BJ (cell line): ENCODE measurements at places on chromosomes 5 and 9.

DNA sequence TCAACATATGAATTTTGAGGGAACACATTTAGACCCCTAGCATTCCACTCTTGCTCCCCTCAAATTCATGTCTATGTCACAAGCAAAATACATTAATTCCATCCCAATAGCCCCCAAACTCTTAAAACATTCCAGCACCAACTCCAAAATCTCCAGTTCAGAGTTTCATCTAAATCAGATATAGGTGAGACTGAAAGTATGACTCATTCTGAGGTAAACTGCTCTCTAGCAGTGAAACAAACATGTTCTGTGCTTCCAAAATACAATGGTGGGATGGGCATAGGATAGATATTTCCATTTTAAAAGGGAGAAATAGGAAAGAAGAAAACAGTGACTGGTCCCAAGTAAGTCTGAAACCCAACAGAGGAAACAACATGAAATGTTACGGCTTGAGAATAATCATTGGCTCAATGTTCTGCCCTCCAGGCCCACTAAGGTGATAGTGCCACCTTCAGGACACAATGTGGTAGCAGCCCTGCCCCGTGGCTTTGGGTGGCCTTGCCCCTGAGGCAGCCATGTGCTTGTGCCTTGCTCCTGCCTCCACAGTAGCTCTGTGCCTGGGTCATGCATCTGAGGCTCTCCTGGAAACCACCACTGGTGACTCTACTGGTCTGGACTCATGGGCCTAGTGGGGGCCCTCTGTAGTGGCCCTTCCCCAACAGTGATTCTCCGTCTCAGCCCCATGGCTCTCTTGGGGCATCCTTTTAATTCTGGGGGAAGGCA, 36.4 kb upstream of the IPPK start:
- no peak for DNase-seq

DNA sequence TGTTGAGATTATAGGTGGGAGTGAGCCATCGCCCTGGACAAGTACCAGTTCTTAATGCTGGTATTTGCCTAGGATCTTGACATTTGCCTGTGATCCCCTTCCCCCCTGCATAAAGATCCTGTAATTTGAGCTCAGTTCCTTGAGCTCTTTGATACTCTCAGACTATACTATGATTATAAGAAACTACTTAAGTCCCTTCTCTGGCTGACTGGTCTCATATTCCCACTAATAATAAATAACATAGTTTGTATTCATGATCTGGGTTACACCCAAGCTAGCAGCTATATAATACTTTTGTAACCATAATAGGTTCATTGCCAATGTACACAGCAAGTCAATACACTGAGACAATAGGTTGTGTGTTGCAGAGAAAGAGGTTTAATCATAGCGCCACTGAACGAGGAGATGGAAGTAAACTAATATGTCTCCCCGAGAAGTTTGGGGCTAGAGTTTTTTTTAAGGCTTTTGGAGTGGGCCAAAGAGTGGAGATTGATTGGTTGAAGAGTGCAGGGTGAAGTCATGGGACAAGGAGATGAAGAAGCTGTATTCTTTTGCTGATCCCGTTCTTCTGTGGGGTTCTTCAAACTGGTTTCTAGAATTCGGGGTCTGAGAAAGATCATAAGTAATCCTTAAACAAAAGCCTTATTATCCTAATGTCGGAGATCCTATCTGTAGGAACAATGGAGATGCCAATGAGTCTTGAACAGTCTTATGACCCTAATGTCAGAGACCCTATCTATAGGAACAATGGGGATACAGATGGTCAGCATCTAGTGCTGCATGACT, 20.7 kb upstream of the SHOC1 start:
- no peak for DNase-seq

- DNase-seq, result no peak
Observed at GRCh38 chr9:95128177-95128524, 189.4 kb downstream of the FANCC start.

DNA sequence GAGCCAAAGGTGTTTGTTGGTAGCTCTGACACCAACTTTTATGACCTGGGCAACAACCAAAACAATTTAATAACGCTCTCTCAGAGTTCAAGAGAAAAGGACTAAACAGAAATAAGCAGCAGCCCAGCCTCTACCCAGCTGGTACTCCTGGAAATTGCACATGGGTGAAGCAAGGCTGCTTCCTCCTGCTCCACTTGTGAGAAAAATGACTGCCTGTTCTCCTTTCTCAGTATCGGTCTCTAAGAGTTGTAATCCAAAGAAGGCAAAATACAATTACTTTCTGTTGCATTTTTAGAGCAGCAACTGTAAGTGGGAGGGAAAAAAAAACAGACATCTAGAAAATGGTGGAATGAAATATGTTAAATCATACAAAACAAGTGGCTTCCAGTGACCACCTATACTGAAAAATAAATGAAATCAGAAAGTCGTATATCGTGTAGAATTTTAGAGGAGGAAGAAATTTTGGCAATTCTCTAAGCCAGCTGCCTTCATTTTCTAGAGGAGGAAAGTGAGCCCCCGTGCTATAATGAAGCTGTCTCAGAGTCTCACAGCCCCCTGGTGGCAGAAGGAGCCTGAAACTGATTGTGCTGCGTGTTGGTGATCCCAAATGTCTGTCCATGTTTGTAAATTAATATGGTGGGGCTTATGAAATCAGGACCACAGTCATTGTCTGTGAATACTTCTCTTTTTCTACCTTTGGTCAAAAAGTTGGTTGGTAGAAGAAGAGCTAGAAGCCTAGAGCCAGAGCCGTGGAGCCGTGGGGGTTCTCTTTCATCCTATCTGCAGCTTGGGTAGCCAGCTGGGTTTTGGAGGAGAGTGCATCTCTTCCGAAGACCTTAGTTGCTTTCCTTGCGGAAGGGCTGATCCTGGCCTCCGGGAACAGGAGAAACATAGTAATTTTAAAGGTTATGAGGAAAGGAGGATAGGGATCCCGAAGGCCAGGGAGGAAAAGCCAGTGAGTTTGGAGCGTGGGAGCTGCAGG, 139.9 kb downstream of the PIP5K1B start:
- no peak for DNase-seq

GRCh38 chr5:55027595-55027994, 3.5 kb downstream of the GZMK start:
- no peak for DNase-seq

- DNase-seq, result no peak
Observed at GRCh38 chr5:79982136-79982535, 8.9 kb downstream of the MTX3 start.

DNA sequence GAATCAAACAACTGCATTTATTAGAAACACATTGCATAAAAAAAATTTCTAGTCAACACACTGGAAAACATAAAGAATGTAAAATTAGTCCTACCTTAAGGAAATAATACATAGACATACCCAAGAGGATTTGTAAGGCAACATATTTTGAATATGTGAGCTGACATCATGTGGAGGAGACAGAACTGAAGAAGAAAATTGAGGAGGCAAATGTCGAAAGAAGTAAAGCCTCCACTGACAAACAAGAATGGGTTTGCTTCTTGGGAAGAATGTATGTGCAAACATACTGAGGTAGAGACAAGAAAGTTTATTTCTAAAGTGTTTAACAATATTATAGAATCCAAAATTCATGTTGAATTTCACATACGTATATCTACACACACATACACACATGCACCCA, 363.0 kb upstream of the PDE4D start:
- DNase-seq, result no peak

DNA sequence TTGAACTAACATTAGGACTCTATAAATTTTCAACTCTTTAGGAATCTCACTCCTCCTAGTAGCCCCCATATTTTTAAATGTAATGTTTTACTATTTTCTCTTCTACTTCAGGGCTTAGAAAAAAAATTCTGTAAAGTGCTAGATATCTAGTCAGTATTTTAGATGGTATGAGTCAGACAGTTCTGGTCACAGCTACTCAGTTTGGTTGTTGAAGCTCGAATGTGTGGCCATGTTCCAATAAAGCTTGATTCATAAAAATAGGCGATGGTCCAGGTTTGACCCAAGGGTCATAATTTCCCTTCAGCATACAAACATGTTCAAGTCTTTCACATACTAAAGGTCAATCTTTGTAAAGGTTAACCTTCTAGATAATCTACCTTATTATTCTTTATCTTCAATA, 566.0 kb upstream of the CDH18 start:
- DNase-seq, result no peak

GRCh38 chr5:108541836-108542235, 159.9 kb upstream of the FBXL17 start:
- no peak for DNase-seq

DNA sequence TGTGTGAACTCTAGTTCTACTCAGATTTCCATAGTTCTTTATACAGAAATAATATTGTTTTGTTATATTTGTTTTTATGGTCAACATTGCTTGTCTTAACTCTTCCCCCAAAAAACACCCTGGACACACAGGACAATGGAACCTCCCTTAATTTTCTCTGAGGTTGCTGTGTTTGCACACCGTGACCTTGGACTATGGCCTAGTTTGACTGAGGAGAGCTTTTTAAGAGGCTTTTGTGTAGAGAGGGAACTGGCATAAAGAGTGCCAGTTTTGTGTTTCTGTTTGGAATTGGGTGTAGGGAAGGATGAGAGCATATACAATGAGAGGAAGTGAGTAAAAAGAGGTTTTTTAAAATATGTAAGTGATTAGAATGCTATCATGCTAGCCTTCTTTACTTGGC, 101.1 kb upstream of the MEF2C start:
- DNase-seq, result no peak

- DNase-seq, result no peak
Observed at GRCh38 chr9:72297516-72297915, 67.5 kb downstream of the ZFAND5 start.

GRCh38 chr5:116504593-116505166, 69.9 kb downstream of the SEMA6A start:
- no peak for DNase-seq

- DNase-seq, result no peak
Observed at GRCh38 chr5:74641735-74642542, 1.4 kb upstream of the ENC1 start.

- no peak for DNase-seq
Observed at GRCh38 chr5:56581426-56581825, 233.9 kb upstream of the MAP3K1 start.

GRCh38 chr9:127457191-127457878, 6.0 kb downstream of the LRSAM1 start:
- DNase-seq, result no peak

GRCh38 chr5:10291692-10292339, 15.9 kb downstream of the CMBL start:
- no peak for DNase-seq

DNA sequence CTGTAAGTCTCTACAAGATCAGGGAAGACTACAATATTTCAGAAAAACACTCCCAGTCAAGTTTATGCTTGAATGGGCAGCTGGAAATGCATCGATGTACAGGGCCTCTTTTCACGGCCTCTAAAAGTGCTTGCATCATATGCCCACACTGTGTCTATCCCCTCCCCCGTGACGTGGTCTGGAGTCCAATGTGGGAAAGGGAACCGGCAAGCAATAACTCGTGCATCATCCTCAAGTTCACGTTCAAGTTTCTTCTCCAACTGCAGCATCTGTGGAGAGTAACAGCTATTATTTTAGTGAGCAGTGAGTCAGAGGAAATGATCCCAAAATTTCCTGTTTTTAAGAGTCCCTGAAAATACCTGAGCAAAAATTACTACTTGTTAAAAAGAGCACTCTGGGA, 22.3 kb downstream of the ATPSCKMT start:
- DNase-seq, result no peak

DNA sequence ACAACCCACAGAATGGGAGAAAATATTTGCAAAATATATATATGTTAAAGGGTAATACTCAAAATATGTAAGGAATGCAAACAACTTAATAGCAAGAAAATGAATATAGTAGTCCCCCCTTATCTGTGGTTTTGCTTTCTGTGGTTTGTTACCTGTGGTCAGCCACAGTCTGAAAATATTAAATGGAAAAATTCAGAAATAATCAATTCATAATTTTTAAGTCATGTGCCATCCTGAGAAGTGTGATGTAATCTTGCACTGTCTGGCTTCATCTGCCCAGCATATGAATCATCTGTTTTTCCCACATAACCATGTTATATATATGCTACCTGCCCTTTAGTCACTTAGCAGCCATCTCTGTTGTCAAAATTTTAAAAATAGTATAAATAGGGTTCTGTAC, 11.7 kb downstream of the CER1 start:
- DNase-seq, result no peak

DNA sequence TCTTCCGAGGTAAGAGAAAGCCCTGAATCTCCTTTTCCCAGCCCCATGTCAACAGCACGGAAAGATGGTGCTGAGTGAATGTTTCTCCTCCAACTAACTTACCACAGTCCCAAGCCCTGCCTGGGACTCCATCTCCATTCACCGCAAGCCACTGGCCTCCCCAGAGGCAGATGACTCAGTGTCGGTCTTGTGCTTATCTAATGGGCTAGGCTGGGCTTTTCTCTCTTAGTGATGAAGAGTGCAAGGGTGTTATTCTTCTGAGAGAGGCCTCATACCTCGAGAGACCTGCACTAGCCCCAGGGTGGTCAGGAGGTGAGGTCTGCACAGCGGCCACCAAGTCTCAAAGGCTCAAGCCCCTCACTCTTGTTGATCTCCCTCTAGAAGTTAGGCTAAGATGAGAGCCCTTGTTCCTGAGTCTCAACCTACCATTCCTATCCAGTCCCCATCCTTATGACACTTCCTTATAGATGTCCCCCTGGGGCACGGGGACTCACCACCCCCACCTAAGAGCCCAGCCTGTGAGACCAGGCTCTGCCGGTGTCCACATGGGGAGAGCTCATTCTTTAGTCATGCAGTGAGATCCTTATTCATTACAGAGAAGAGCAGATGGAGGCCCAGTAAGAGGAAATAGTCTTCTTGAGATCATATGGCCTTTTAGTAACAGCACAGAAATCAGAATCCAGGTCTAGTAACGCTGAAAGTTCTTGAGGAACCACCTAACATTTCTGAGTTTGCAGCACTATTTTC, 127.0 kb downstream of the SAXO1 start:
- DNase-seq, result no peak

DNA sequence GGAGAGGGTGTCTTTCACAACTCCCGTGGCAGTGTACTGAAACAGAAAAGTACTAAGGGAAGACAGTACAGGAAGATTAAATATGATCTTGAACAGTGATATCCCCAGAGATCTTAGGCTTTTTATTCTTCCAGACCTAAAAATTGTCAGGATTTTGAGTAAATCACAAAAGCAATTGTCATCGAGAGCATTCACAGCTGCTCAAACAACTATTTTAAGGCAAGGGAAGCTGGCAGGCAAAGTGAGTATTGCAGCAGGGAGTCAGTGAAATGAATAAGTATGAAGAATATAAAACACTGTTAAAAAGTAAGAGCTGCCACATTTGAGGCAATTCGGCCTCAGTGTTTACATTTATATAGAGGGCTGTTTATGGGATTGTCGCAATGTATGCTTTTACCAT, 479.0 kb downstream of the CAAP1 start:
- DNase-seq, result no peak
